ENCODE measurements at places on chromosomes 5 and 9.

DNA sequence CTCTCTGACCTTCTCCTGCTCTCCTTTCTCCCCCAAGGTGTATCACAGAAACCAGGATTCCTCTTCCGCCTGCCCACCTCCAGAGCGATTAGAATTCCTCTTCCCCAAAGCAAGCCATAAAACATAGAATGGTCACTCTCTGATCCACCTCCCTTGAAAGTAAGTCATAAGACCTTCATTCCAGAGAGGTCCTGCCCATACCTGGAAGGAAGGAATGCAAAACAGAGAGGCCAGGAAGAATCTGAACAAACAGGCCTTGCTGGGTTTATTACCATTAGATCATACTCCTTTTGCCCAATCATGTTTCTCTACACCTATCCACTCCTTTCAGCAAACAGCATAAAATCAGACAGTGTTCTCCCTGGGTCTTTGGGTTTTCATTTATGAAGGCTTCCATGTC, 21.0 kb downstream of the CDKL3 start:
- DNase-seq = no peak

GRCh38 chr5:83856881-83857280, 136.2 kb upstream of the HAPLN1 start:
- DNase-seq = no peak

GRCh38 chr9:137685741-137686420, 67.1 kb downstream of the EHMT1 start:
- no peak for DNase-seq

- DNase-seq = no peak
These were observed 43.6 kb upstream of the SMIM32 start for GRCh38 chr5:136236479-136237083.

DNA sequence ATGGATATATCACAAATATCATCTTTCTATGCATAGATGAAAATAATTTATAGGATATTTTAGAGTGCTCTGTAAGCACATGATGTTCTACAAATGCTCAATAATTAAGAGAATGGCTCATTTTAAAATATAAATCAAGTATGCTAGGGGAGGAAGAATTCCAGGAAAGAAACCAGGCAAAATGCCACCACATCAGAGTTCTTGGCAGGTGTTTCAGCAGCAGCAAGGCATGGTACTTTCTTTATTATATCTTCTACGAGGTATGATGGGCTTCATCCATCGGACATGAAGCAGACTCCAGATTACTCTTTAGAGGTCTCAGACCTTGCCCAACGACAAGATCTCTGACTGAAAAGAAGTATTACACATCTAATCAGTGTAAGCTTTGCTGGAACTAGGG, 316.3 kb upstream of the ARRDC3 start:
- no peak for DNase-seq

GRCh38 chr5:173644673-173645436, 28.4 kb upstream of the BOD1 start:
- no peak for DNase-seq

DNA sequence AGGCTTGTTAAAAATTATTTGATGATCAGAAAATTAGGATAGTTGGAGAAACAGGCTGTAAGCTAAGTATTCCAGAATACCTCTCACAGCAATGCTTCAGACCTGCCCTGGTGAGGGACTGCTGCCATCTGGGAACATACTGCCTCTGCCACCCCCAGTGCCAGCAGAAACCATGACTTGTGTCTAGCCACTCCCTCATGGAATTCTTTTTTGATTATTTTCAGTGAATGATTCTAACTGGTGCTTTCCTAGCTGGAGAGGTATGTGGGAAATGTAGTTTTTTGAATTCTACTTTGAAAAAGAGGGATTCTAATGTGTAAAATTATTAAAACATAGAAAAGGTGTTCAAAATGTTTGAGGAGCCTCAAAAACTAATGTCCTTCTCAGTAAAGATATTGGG, 126.3 kb downstream of the HMHB1 start:
- no peak for DNase-seq

DNA sequence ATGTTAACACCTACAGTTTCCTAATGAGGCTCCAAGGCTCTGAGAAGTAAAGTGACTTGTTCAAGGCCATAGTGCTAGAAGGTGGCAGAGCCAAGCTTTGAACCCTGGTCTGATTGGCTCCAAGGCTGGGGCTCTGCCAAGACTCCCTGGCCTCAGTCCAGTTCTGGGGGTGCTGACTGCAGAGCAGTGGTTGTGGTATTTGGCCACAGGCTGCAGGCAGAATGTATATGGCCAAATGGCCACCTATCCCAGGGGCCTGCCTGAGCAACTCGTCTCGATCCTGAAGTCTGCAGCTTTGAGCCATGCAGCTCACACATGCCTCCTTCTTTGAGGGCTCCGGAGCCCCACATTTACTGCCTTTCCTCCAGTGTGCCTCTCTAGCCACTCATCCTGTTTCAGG, 9.7 kb upstream of the NEK6 start:
- peak; percentile 11 for DNase-seq

DNA sequence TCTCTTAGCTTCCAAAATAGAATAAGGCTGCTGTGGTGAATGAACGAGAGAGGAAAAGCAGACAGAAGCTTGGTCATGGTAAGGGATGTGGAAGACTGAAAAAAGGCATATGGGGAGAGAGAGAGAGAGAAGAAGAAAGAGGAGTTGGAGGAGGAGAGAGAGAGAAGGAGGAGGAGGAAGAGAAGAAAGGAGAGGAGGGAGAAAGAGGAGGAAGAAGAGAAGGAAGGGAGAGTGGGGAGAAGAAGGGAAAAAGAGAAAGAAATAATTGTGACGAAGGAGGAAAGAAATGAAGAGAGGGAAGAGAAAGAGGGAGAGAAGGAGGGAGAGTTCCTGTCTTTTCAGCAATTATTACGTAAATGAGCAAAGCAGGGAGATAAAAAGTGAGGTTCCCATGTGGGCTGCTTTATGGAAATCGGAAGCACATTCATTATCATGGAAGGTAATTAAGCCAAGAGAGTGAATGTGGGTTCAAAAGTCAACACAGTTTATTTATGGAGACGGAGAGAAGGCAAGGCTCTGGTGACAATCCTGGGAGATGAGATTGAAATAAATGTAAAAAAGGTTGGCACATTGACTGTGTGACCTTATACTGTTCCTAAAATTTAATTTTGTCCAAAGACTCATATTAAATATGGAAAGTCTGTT, 611.2 kb downstream of the KIF4B start:
- no peak for DNase-seq

DNA sequence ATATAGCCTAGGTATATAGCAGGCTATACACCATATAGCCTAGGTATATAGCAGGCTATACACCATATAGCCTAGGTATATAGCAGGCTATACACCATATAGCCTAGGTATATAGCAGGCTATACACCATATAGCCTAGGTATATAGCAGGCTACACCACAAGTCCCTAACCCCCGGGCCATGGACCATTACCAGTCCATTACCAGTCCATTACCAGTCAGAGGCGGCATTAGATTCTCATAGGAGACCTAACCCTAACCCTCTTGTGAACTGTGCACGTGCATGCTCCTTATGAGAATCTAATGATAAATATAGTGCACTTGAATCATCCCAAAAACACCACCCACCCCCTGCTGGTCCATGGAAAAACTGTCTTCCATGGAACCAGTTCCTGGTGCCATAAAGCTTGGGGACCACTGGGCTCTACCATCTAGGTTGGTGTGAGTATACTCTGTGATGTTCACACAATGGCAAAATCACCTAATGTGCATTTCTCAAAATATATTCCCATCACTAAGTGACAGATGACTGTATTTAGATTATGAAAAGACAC, 4.7 kb downstream of the PLIN2 start:
- DNase-seq = no peak

- no peak for DNase-seq
These were observed 103.2 kb downstream of the PTTG1 start for GRCh38 chr5:160524827-160525226.

DNA sequence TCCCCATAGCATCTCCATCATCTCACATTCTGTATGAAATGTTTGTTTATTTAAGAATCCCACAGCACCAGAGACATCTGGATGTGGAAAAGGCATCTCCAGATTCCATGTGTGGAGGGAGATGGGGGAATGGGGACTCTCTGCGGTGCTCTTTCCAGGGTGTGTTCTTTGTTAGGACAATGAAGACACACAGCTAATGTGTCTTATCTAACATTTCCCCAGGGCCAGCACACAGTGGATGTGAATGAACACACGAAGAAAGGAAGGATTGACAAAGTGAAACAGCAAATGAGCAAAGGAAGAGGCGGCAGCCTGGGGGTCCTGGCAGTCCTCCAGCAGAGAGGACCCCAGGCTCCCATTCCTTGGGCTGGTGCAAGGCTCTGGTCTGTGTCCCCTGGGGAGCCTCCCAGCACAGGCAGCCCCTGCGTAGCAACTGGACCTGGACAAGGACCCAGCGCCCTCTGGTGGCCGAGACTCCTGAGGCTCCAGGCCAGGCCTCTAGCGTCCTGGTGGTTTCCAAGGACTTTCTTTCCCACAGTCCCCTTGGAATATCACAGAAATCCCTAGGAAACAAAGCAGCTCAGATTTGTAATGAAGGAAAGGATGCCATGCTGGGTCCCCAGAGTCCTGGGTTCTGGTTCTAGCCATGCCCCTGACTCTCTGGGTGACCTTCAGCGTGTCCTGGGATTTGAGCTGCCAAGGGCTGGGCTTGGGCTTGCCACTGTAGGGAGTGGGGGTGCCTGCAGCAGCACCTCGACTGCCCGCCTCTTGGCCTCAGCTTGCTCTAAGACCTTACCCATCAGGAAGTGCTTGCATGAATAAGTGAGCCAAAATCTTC, 3.5 kb upstream of the PDLIM7 start:
- DNase-seq = peak; percentile 79

- DNase-seq = no peak
These were observed 662.1 kb downstream of the TLE4 start for GRCh38 chr9:80233906-80234305.

GRCh38 chr5:149961957-149962409, 1.4 kb downstream of the SLC26A2 start:
- peak; percentile 4 for DNase-seq

- DNase-seq = no peak
These were observed 13.0 kb upstream of the PPP2R2B start for GRCh38 chr5:146891511-146891910.

GRCh38 chr5:137192293-137192743, 306.8 kb downstream of the SPOCK1 start:
- DNase-seq = no peak

- DNase-seq = no peak
These were observed 17.6 kb upstream of the UBE2D2 start for GRCh38 chr5:139543423-139543991.

GRCh38 chr5:1801967-1802295, 724 bp downstream of the NDUFS6 start:
- DNase-seq = peak; percentile 56

- no peak for DNase-seq
These were observed 17.3 kb upstream of the RNU6ATAC start for GRCh38 chr9:134181648-134182034.

- DNase-seq = no peak
These were observed 150.3 kb downstream of the PIK3R1 start for GRCh38 chr5:68365889-68366288.

DNA sequence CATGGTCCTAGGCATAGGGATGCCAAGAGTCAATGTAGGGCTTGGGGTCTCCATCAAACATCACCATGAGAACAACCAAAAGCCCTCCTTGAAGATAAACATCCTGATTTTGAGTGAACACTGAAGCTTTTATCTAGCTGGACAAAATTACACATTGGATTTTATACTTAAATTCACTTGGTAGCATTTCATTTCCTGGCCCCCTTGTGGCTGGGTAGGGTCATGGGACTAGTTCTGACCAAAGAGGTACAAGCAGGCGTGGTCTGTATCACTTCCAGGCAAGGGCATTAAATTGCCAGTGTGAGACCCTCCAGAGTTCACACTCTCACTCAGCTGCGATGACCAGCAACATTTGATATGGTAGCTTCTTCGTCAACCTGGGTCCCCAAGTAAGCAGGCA, 320.3 kb downstream of the ACTL7B start:
- no peak for DNase-seq

DNA sequence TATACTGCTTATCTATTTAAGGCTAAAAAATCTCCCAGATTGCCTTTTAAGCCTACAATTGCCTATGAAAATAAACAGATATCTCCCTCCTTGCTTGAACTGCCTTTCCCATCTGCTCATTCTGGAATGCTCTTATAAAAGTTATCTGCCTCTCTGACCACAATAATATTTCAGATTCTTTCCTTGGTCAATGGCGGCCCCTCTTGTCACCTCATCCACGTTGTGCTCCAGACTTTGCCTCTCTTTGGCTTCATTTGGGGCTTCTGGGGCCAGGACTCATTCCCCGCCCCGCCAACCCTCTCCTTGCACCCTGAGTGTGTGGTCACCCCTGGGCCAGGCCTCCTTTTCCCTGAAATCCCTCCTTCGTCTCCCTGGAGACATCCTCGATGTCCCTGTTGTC, 110.0 kb upstream of the RPS23 start:
- DNase-seq = no peak

DNA sequence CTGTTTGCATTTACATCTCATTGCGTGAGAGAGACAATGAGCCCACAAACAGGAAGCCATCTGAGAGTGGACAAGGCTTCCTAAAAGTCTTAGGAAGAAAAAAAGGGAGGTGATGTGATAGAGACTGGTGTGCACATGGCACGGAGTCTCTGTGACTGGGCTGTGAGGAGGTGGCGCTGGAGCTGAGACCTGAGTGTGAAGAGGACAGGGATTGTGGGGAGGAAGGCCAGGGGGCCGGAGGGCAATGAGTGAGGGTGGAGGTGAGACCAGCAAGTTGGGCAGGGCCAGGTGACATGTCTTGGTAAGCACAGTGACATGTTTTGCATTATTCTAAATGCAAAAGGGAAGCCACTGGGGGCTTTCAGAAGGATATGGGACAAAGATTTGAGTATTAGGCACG, 45.0 kb downstream of the TSPAN17 start:
- DNase-seq = no peak

- DNase-seq = no peak
These were observed 45.6 kb downstream of the COL15A1 start for GRCh38 chr9:98989036-98990000.

GRCh38 chr5:56108246-56108645, 113.5 kb upstream of the IL6ST start:
- DNase-seq = no peak
